Muscle of arm (tissue), 14 donors: ENCODE measurements at places on chromosomes 13 and 19. TPM values are rescaled to one million over a fixed set of nuclear protein-coding genes. Genes with fewer than 3 reads are reported as not detected.
A peak's percentile ranks its signal among the peaks of the same experiment; 100 is the strongest.

Gene LHB
- not detected for polyA plus RNA-seq

Gene PIK3R2
- polyA plus RNA-seq, result 70.2 TPM

Gene ZNF350
- polyA plus RNA-seq, result 9.5 TPM

Gene FCER2
- 0.46 TPM for polyA plus RNA-seq

Gene BTBD2
- 83.3 TPM for polyA plus RNA-seq

DNA sequence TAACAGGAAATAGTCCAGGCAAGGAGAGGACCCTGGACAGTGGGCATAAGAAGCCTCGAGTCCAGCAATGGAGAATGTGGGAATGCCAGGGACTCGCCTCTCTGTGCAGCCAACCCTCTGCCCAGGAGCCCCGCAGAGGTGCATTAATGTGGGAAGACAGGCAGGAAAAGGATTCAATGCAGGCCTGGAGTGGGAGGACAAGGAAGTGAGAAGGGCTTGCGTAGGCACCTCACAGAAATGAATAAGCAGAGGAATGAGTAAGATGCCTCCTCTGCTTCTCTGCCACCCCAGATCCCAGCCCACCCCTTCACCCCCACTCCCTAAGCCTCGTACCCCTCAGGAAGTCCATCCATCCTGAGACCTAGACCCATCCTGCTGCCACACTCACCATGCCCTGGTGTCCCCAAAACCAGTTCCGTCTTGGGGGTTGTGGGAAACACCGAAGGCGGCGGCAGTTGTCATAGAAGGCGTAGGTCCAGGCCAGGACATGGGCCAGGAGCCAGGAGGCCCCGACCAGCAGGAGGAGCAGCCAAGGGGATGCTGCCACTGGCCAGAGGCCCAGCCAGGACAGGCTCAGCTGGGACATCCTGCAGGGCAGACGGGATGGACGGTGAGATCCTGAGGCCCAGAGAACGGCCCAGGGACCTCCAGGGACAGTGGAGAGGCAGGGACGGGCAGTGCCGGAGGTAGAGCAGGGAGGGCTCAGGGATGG, 692 bp downstream of the CYP4F2 start:
- no peak for DNase-seq

DNA sequence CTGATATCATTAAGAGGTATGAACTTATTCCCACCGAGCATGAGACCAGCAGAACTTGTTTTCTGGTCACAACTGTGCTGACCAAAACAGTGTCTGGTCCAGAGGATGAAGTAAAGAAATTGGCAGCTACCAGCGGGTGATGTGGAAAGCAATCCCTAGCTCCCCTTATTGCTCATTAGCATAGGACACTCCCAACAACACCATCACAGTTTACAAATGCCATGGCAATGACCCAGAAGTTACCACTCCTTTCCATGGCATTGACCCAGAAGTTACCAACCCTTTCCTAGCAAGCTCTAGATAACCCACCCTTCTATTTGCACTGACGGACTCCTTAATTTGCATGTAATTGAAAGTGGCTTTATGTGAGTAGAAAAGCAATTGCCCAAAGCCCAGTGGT, 1856.1 kb downstream of the OLFM4 start:
- no peak for DNase-seq

DNA sequence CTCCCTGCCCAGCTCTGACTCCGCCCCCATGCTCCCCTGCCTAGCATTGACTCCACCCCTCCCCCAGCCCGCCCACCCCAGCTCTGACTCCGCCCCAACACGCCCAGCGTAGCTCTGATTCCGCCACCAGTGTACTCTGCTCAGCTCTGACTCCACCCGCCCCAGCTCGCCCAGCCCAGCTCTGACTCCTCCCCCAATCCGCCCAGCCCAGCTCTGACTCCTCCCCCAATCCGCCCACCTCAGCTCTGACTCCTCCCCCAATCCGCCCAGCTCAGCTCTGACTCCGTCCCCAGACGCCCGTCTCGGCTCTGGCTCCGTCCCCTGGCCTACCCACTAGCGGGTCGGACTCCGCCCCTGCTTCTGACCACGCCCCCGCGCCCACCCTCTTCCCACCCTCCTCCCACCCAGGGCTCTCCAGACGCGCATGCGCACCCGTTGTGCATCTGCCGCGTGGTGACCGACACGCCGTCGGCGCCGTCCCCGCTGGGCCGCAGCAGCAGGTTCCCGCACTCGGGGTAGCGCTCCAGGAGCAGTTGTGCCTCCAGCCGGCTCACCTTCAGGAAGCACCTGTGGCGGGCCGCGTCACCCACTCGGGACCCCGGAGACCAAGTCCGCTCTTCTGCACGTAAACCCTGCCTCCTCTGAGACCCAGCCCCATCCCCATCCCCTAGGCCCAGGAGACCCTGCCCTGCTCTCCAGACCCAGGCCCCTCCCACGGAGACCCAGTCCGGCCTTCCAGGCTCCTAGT, 10.2 kb downstream of the STAP2 start:
- DNase-seq, result peak; percentile 91

- no peak for DNase-seq
Observed at GRCh38 chr19:39915101-39915847, 19.2 kb downstream of the FCGBP start.

DNA sequence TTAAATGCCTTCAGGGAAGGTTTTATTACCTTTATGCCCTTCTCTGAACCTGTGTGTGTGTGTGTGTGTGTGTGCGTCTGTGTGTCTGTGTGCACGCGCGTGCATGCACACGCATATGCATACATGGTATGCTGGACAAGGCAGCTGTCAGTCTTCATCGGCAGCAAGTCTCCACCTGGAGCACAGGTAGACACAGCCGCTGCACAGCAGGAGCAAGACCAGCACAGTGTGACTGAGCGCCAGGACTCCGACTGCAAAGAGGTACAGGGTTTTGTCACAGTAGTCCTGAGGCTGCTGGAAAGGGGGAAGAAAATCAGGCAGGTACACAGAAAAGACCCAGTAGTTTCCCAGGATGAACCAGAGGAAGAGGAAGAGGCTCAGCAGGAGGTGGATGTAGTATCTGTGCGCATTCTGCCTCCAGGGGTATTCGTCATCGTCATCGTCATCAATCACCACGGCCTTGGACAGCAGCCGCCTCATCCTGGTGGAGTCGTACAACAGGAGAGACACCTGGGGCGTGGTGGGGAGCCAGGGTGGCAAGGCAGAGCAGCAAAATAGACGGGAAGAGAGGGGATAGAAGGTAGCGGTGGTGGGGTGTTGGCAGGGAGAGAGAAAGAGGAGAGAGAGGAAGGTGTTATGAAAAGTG, 12.8 kb upstream of the DHRS12 start:
- no peak for DNase-seq

- no peak for DNase-seq
Observed at GRCh38 chr19:48473161-48473966, 4.2 kb downstream of the CYTH2 start.
